ENCODE measurements at places on chromosomes 1 and 21.

- DNase-seq, result peak; percentile 14
Measured at GRCh38 chr1:218330043-218330623, 15.0 kb upstream of the TGFB2 start.

- DNase-seq, result no peak
Measured at GRCh38 chr1:227558732-227559262, 4.6 kb upstream of the ZNF678 start.

GRCh38 chr1:158203693-158204457 is 23.2 kb downstream of the CD1D start:
- DNase-seq, result peak; percentile 42

GRCh38 chr21:36861595-36862323 is 104.7 kb downstream of the HLCS start:
- no peak for DNase-seq

- no peak for DNase-seq
Measured at GRCh38 chr1:207321790-207322645, 540 bp downstream of the CD55 start.

GRCh38 chr1:157487504-157487903 is 64.8 kb downstream of the FCRL5 start:
- DNase-seq, result no peak

DNA sequence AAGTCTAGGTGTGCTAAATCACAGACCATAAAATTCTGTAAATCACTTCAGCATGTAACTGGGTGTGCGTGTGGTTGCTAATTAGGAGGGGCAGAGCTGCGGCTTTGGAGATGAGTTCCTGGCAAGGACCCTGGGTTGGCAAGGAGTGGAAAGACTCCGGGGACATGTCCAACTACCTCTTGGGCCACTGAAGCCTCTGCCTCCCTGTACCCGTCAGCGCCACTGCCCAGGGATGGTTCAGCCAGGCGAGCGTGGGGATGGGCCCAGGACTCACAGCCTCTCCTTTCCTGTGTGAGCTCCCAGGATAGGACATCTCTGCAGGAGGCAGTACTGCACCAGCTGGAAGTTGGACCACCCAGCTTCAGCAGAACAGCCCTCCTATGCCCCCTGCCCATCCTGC is 386.4 kb upstream of the VAMP3 start:
- DNase-seq, result no peak

DNA sequence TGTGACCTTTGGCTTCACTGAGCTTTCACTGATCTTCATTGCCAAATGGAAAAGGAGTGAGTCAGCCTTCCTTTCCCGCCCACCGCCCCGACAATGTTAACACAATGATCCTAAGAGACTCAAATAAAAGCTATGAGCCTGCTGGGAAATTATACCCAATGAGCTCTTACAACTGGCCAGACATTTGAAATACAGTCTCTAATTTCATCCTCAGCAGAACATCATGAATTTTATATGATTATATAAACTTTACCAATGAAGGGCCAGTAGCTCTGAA is 252.5 kb downstream of the SIPA1L2 start:
- no peak for DNase-seq

DNA sequence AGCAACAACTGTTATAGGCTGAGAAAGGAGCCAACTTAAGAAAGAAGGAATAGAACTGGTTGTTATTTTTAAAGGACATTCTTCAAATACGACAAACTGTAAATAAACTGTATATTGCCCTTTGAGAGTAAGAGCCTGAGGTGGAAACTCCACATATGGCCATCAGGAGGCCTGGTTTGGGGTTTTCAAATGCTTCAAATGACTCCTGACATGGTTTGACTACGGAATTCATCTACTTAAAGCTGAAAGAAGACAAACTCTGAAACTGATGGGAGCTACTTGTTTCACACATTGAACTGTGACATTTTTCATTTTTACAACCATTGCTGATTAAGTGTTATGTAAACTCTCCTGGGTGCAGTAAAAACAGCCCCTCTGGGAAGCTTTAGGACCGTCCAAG is 59.8 kb downstream of the NGF start:
- DNase-seq, result no peak

- DNase-seq, result no peak
Measured at GRCh38 chr1:30642391-30643120, 80.8 kb downstream of the MATN1 start.

GRCh38 chr1:34578306-34578705 is 176.5 kb upstream of the GJB5 start:
- no peak for DNase-seq

Measured in HEK293T (cell line).